Foreskin keratinocyte (primary cell): ENCODE measurements at places on chromosomes 2 and 18. TPM values are rescaled to one million over a fixed set of nuclear protein-coding genes. Genes with fewer than 3 reads are reported as not detected.

DNA sequence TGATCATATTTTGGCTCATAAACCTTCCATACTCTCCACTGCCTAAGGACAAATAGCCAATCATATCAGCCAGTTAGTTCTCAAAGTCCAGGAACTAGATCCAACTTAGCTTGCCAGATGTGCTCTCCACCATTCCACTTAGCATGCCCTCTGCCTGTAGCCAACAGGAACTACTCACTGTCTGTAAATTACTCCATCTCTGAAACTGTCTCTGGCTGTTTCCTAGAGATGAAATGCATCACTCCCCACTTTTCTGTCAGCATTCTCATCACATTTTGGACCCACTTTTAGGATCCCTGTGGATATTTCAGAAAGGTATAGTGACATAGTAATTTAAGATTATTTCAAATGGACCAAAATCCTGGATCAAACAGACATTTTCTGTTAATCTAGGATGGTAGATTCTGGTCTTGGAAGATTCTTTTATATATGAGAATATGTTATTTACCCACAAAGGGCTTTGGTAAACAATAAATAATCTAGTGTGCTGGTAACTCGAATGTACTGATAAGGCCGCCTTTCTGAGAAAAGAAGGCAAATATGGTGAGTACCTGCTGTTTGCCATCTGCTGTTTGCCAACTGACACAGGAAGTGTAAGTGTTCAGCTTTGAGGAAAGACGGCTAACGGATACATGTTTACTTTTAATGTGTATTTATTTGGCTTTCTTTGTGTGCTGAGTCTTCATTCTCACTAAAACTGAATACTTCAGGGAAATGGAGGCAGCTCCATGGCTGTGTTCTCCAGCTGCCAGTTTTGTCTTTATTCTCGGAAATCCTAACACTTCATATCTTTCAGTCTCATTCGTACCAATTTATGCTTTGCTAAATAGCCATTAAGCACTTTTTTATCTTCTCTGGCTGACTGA is 79.5 kb downstream of the EVA1A start:
- no peak for DNase-seq

- DNase-seq: no peak
These were observed 91.7 kb downstream of the ACTR3 start for GRCh38 chr2:113981404-113982134.

- no peak for DNase-seq
These were observed 76.2 kb upstream of the CHRNA1 start for GRCh38 chr2:174840436-174840835.

DNA sequence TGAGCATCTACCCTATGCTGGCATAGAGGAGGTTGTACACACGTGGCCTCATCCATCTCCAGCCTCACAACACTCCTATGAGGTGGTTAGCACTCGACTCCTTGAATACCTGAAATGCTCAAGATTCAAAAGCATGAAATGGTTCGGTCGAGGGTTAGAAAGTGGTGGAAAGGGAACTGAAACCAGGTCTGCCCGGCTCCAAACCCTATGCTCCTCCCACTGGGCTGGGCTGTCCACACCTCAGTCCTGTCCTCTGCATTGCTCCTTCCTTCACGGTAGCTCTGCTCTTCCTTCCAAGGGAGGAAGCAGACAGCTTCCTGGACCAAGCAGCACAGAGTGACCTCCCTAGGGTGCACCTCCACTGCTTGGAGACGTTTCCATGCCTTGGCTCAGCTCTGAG is 565.2 kb upstream of the ID2 start:
- no peak for DNase-seq

The PELI1 gene
- total RNA-seq: 19.2 and 26.0 TPM in 2 replicates

The UGT1A4 gene
- total RNA-seq: 0.14 and 0.34 TPM in 2 replicates
